AG04449 (cell line): ENCODE measurements at places on chromosomes 1 and 21.

- DNase-seq: no peak
Measured at GRCh38 chr1:154429118-154429517, 24.0 kb downstream of the IL6R start.

GRCh38 chr1:110011527-110012041 is 22.8 kb upstream of the STRIP1 start:
- no peak for DNase-seq

DNA sequence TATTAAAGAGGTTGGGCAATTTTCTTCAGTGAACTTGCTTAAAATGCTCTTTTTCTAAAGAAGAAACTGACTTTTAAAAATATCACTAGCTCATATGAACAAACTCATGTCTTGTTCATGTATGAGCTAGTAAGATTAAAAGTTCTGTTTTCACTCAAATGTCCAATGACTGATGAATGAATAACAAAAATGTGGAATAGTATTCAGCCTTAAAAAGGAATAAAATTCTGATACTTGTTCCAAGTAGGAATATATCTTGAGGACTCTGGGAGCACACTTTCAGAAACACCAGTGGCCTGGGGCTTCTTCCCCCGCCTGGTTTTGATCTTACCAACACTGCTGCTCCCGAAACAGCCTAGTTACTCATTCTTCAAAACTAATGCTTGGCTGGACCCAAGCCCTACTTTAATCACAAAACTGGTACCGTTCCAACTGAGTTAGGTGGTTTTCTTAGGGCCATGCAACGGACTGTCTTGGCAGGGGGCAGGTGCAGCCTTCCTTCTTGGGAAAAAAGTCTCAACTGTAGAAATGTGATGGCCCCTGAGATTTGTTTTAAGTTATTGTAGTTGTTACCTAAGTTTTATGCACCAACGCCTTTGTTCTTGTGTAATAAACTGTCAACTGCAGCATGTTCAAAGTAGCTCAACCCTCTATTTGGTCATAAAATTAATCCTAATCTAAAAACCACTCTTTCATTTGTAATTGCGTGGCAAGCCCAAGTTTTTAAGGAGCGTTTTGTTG is 116.0 kb downstream of the ETS2 start:
- no peak for DNase-seq

- DNase-seq: no peak
Measured at GRCh38 chr1:37009521-37009920, 24.8 kb downstream of the GRIK3 start.

DNA sequence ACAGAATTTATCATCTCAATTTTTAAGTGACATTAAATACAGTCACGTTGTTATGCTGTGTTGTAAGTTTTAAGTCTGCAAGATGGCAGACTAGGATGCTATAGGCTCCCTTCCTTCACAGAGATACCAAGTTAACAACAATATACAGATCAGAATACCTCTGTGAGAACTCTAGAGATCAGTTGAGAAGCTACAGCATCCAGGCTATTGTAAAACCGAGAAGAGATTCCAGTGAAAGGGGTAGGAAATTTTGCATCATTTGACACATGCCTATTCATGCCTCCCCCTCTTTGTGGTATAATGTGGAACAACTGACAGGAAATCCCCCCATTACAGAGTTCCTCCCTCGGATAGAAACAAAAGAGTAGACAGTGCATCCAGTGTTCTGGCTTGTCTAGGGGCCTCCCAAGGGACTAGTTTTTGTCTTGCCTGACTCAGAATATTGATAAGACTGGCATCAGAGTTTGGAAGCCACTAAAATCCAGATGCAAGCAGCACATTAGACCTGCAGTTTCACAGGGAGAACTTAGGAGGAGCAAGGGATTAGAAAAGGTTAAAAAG is 80.6 kb downstream of the LBR start:
- no peak for DNase-seq

GRCh38 chr1:203655671-203656070 is 29.0 kb downstream of the ATP2B4 start:
- no peak for DNase-seq

GRCh38 chr1:11611638-11612327 is 42.4 kb downstream of the FBXO2 start:
- no peak for DNase-seq

DNA sequence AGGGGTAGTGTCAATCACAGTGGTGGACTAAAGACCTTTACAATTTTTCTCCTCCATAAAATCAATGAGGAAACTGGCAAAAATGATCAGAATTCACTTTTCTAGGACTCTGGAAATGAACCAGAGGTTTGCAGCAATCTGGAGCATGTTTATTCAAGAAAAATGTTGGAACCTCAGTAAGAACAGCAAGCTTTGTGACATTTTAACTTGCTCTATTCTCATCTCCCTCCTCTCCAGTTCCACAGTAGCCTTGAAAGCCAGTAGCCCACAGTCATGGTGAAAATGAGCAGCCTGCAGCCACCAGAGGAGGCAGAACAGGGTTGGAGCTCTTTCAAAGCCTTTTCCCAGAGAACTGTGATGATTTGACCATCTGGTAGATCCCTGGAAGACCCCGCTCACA is 9.1 kb downstream of the TTC4 start:
- DNase-seq: no peak

GRCh38 chr1:159088546-159089183 is 12.1 kb upstream of the AIM2 start:
- DNase-seq: no peak

GRCh38 chr1:222829868-222830267 is 15.0 kb downstream of the DISP1 start:
- peak; percentile 31 for DNase-seq

- DNase-seq: peak; percentile 10
Measured at GRCh38 chr1:56709269-56709880, 64.3 kb downstream of the PRKAA2 start.

GRCh38 chr1:210523830-210524229 is 195.1 kb downstream of the HHAT start:
- DNase-seq: no peak

- no peak for DNase-seq
Measured at GRCh38 chr1:69086148-69086547, 481.6 kb upstream of the LRRC7 start.

DNA sequence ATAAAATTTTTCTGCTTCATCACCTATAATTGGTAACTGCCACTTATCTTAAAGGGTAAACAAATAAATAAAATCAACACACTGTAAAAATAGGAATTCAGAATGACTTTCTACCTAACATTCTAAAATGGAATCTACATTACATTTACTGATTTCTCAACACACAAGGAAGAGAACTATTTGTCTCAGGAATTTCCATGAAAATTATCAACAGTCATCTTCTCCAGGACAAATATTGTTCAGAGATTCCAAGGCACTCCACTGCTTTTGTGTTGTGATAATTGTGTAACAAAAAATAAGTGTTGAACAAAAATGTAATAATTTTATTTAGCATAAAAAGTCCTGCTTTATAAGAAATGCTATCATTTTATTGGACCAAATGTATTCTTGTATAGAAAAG is 7.3 kb downstream of the ODF2L start:
- DNase-seq: no peak

DNA sequence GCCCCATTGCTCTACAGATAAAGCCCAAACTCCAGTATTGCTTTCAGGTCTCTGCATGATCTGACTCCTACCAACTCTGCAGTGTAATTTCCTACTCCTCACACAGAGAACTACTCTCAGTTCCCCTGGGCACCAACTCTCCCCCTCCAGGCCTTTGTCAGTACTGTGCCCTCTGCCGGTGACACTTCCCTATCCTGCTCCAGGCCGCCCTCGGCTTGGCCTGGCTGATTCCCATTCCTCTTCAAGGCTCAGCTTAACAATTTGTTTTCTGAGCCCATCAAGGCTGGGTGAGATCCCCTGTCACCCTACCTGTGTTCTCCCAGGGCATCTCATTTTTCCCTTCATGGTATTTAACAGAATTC is 2.6 kb downstream of the SLAMF8 start:
- no peak for DNase-seq

- no peak for DNase-seq
Measured at GRCh38 chr21:31201548-31201947, 142.5 kb downstream of the TIAM1 start.

- no peak for DNase-seq
Measured at GRCh38 chr1:3066250-3066711, 2.7 kb upstream of the PRDM16 start.

- DNase-seq: no peak
Measured at GRCh38 chr1:176879784-176880620, 284.5 kb downstream of the ASTN1 start.

GRCh38 chr1:100706296-100706695 is 13.2 kb upstream of the VCAM1 start:
- no peak for DNase-seq

GRCh38 chr1:40318970-40319621 is 2.0 kb upstream of the COL9A2 start:
- DNase-seq: no peak

- no peak for DNase-seq
Measured at GRCh38 chr1:220371324-220371723, 99.1 kb upstream of the RAB3GAP2 start.

GRCh38 chr1:111570781-111571181 is 48.8 kb upstream of the RAP1A start:
- DNase-seq: no peak

DNA sequence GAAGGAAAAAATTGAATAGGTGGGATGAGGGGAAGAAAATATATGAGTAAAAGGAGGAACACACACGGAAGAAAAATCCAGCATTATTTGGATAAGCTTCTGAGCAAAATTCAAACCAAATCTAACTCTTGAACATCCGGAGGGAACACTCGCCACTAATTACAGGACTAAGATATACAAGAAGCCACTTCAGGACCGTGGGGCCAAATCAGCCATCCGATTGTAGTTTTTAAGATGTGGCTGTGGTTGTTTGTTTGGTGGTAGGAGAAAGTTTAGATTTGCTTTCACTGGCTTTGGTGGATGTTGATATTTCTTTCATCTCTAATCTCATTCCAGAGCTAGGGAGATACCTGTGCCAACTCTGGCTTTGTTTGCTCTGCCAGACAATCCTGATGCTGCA is 43.7 kb upstream of the ADAMTS1 start:
- no peak for DNase-seq

DNA sequence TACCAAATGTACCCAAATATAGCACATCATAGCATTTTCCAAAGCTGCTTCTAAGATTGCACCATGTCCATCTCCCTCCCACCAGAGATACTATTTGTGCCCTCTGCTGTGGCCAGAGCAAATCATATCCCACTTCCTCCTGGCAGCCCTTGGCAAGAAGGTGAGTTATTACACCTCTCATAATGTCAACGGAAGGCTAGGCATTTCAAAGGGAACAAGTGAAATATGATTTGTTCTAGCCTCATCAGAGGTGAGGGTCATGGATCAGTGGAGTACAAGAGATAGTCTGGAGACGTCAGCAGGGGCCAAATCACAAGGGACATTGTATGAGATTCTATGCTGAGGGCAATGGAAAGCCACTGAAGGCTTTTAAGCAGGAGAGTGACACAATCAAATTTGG is 90.2 kb upstream of the BCAR3 start:
- DNase-seq: no peak

- DNase-seq: no peak
Measured at GRCh38 chr1:214541206-214541605, 10.2 kb downstream of the PTPN14 start.

GRCh38 chr1:63794354-63794753 is 20.5 kb downstream of the ROR1 start:
- DNase-seq: no peak

GRCh38 chr1:225447650-225448089 is 19.8 kb upstream of the LBR start:
- DNase-seq: no peak

DNA sequence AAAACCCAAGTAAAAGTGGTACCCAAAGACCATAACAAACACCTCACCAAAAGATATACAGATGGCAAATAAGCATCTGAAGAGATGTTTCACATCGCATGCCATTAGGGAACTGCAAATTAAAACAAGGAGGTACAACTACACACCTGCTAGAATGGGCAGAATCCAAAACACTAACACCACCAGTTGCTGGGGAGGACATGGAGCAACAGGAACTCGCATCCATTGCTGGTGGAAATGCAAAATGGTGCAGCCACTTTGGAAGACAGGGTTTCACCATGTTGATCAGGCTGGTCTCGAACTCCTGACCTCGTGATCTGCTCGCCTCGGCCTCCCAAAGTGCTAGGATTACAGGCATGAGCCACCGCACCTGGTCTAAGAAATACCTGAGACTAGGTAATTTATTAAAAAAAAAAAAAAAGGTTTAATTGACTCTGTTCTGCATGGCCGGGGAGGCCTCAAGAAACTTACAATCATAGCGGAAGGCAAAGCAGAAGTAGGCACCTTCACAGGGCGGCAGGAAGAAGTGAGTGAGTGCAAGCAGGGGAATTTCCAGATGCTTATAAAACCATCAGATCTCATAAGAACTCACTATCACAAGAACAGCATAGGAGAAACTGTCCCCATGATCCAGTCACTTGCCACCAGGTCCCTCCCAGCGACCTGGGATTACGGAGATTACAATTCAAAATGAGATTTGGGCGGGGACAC is 30.2 kb upstream of the PRSS38 start:
- no peak for DNase-seq

DNA sequence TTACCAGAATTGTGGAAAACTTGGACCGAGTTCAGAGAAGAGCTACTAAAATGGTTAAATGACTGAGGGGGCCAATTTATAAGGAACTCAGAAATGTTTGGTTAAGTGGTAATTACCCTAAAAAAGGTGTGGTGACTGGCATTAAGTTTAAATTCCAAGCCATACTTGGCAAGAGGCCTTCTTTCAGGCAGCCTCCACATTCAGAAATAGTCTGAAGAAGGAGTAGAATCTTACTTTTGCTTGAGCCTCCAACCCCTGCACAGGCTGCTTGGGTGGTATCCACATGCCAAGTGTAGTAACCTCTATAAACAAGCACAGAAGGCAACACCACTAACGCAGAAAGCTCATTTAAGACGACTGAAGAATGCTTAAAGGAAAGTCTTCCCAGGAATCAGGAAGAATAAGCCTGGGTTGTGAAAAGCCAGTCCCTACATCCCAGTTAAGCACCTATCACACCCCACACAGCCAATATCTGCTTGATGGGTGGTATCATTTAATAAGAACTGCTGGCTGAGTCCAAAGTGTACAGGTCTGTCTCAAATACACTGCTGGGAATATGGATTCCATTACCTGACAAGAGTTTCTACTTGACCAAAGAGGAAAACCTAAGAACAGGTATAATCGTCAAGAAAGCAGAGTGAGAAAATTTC is 13.7 kb upstream of the GORAB start:
- DNase-seq: no peak

GRCh38 chr1:81467383-81467782 is 333.4 kb upstream of the ADGRL2 start:
- DNase-seq: no peak

- no peak for DNase-seq
Measured at GRCh38 chr21:44940116-44940631, 345 bp downstream of the SLX9 start.

GRCh38 chr1:185632659-185633423 is 101.3 kb upstream of the HMCN1 start:
- peak; percentile 60 for DNase-seq
